ENCODE measurements at places on chromosomes 13 and 19. TPM values are rescaled to one million over a fixed set of nuclear protein-coding genes. Genes with fewer than 3 reads are reported as not detected.

DNA sequence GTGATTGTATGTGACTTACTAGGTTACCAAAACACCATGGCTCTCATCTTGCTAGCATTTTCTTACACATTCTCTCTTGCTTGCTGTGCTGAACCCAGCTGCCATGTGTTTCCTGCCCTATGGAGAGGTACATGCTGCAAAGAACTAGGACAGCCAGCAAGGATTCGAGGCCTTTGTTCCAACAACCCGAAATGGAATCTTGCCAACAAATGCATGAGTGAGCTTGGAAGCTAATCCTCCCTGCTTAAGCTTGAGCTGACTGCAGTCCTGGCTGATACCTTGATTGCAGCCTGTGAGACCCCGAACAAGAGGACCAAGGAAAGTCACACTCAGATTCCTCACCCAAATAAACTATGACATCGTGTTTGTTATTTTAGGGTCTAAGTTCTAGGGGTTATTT, 651.2 kb downstream of the SLITRK6 start:
- DNase-seq = no peak

Gene SIGLEC5
- 2.2 TPM for polyA plus RNA-seq

GRCh38 chr19:15583346-15583745, 31.7 kb upstream of the CYP4F8 start:
- DNase-seq = no peak

Gene FAM124A
- polyA plus RNA-seq = not detected

Gene CEACAM21
- polyA plus RNA-seq = 9.8 TPM

- DNase-seq = no peak
Measured at GRCh38 chr19:55305491-55305890, 19.6 kb downstream of the TMEM150B start.

DNA sequence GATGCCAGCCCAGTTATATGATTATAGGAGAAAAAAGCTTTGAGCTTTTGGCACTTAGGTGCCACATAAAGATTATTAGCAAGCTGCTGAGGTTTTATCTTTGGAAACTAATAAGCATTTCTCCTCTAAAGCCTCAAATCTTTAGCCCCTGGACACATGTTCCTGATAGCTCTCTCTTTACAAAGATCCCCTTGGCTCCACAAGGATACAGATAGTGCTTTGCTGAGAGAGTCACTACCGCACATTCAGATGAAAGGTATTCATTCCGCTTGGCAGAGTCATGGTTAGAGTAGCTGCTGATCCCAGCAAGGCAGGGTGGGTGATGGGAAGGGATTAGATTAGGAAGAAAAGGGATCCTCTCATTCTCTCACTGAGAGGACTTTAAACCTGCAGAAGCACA, 28.2 kb upstream of the PSG7 start:
- DNase-seq = no peak

Gene NXNL1
- polyA plus RNA-seq = not detected

DNA sequence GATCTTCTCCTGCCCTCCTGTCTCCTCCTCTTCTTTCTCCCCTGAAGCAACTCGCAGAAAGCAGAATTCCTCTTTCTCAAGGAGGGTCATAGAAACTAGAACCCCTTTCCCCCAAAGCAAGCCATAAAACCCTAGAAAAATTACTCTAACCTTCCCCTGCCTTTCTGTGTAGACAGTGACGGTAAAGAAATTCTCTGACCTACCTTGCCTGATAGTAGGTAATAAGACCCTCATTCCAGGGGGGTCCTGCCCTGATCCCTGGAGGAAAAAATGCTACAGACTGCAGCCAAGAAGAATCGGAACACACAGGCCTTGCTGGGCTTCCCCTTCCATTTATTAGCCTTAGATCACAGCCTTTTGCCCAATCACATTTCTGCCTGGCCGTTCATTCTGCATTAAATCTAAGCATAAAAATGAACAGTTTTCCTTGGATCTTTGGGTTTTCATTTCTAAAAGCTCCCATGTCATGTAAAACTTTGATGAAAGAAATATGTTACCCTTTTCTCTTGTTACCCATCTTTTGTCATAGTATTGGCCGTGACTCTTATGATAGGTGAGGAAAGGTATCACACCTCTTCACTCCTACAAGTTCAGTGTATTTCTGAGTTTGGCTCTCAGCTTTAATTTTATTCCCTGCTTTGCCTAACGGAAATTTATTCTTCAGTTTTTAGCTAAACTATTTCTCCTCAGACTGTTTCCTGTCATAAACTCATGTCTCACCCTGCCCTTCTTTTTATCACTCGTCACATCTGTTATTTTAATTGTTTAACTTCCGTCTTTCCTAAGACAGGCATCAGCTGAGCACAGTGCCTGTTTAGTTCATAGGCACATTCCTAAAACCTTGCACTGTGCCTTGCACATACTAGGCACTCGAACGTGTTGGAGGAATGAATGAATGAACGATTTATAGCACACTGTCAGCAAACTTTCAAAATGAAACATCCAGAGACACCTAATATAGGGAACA, 20.4 kb upstream of the CPB2 start:
- no peak for DNase-seq

DNA sequence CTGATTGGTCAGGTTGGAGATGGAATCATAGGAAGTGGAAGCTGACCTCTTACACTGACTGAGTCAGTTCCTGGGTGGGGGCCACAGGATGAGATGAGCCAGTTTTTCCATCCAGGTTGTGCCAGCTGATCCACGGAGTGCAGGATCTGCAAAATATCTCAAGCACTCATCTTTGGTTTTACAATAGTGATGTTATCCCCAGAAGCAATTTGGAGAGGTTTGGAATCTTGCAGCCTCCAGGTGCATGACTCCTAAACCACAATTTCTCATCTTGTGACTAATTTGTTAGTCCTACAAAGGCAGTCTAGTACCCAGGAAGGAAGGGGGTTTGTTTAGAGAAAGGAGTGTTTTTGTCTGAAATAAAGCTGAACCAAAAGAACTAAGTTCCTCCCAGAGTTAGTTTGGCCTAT, 212.8 kb downstream of the SLITRK6 start:
- DNase-seq = no peak

GRCh38 chr13:104810242-104810641, 1725.2 kb downstream of the EFNB2 start:
- no peak for DNase-seq

Gene SRRM5
- 0.38 TPM for polyA plus RNA-seq

DNA sequence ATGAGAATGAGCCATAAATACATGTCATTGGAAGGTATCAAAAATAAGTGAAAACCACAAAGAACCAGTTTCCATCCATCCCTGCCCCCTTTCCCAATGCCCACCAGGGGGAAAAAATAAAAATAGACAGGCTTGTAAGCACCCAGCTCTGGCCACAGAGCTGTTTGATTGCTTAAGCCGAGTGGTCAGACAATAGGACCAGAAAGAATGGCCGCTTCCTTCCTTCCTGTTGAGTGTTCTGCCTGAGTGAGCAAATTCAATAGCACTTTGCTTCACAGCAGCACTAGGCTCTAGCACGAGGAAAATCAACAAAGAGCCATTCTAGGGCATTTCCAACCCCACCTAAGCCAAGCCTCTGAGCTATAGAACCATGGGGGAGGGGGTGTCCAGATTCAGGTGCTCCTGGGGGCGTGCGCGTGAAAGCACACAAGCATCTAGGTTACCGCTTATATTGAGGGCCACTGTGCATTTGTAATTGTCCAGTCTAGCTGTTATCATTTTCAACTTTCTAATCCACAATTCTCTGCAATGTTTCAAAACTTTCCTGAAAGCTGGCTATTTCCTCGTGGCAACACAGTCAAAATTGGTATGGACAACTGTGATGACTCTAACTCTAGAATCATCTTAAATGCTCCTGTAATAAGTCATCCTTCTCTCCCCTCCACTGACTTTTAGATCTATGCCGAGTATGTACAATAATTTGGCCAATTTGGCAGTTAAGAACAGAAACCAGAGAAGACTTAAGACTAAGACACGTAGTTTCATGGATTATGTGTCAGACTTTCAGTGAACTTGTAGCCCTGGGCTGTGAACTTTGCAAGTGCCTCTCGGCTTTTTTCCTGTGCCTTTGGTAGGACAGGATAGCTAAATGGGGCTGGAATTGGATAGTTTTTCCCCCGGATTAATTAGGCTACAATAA, 64.3 kb downstream of the SPRY2 start:
- no peak for DNase-seq

DNA sequence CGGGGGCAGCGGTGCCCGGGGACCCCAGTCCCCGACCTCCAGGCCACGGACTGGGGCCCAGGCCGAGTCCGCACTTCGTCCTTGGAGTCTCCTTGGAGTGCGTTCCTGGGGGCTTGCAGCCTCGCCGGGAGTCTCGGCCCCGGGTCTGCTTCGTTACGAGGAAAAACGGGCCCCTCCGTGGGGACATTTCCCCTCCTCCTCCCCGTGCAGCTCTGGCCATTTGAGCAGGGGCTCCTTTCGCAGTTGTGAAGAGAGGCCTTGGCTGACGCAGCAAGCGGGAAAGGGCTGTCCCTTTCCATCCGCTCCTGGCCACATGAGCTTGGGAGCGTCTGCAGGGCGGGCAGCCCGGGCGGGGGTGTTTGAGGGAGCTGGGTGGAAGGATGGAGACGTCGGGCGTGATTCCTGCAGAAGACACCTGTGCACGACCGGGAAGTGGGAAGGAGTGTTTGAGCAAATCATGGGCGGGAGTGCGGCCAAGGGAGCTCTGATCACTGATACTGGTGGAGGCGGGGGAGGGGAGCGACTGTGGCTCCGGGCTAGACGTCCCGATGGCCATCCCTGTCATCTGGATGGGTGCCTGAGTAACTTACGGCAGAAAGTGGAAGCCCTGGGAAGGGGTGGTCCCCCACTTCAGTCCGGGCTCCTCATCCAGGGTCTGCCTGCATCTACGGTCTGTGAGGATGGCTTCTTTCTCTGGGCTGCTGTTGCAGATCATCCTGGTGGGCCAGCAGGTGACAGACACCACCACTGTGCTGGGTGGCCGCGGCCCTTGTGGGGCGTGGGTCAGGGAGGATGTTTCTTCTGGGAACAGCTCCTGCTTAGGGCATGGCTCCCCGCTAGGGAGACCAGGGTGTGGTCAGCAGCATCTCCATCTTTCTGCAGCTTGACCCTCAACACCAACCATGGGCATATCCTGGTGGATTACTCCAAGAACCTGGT, 736 bp downstream of the GPI start:
- DNase-seq = no peak

- DNase-seq = no peak
Measured at GRCh38 chr13:32938907-32939306, 77.3 kb upstream of the KL start.

- no peak for DNase-seq
Measured at GRCh38 chr13:67792151-67792676, 562.1 kb upstream of the PCDH9 start.

DNA sequence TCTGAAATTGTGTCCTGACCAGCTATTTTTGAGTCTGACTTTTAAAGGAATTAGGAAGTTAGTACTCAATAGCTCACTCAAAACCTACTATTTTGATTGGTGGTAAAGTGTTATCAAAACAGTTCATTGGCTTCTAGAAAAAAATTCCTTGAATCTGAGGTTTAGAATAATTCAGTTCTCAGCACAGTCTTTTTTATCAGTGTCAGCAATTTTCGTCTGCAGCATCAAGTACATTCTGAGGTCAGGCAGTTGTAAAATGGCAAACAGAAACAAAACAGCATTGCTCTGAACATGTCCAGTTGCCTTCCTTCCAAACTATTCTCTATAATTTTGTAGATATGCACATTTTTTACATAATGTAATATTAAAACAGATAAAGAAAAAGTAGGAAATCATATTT, 1644.1 kb downstream of the SLITRK5 start:
- no peak for DNase-seq

Gene EFNB2
- not detected for polyA plus RNA-seq

DNA sequence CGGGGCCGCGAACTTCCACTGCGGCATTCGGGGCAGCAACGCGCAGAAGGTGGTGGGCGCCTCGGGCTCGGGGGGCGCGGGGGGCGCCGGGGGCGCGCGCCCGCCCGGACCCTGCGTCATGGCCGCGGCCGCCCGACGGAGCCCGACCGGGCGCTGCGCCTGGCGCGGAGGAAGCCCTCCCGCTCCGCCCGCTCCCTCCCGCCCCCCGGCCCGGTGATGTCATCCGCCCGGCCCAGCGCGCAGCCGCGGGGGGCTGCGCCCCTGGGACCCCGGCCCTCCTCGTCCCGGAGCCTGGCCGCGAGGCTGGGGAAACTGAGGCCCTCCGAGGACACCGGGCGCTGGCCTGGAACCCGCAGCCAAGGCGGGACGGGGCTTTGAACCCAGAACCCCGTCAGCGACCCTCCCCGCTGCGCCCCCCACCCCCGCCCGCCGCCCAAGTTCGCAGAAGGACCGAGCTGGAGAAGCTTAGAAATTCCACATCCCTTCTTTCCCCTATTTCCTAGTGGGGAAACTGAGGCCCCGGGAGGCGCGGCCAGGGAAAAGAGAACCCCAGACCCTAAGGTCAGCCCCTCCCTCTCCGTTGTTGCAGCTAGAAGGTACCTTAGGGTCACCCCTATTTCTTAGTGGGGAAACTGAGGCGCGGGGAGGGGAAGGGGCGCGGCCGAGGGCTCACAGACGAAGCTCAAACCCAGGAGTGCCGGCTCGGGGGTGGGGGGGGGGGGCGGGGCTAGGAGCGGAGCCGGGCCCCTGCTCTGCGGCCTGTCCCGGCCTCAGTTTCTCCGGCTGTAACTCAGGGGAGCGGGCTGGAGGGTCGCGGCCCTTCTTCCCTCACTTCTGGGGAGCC, at the start of gene SHC2:
SHC2 (minus strand) TSS at position 157 of the 844 bp plus-strand sequence; CDS start at position 120, 37 bp downstream.
- DNase-seq = no peak

DNA sequence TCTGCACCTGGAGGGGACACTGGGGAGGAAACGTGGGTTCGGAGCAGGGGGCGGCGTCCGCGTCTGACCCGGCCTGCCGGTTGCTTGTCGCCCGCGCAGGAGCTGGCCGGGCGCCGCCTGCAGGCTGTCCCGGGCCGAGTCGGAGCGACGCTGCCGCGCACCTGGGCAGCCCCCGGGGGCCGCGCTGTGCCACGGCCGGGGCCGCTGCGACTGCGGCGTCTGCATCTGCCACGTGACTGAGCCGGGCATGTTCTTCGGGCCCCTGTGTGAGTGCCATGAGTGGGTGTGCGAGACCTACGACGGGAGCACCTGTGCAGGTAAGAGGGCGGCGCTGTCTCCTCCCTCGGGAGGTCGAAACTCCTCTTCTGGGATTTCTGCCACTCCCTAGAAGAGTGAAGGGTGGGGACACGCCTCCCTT, 1.3 kb downstream of the ITGBL1 start:
- no peak for DNase-seq

DNA sequence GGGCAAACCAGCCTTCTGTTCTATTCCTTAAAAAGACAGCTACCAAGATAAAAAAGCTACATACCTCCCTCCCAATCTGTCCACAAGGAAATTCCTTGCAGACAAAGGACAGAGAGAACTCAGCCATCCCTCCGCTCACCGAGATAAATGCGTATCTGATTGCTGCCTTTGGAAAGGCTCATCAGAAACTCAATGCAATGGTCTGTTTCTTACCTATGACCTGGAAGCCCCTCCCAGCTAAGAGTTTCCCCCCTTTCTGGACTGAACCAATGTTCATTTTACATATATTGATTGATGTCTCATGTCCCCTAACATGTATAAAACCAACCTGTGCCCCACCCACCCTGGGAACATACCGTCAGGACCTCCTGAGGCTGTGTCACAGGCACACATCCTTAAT, 11.6 kb downstream of the BTBD2 start:
- no peak for DNase-seq

Gene ZNF229
- 0.14 TPM for polyA plus RNA-seq

- DNase-seq = no peak
Measured at GRCh38 chr13:112259511-112259910, 116.6 kb upstream of the SPACA7 start.
